ENCODE measurements at places on chromosomes 1 and 21.

DNA sequence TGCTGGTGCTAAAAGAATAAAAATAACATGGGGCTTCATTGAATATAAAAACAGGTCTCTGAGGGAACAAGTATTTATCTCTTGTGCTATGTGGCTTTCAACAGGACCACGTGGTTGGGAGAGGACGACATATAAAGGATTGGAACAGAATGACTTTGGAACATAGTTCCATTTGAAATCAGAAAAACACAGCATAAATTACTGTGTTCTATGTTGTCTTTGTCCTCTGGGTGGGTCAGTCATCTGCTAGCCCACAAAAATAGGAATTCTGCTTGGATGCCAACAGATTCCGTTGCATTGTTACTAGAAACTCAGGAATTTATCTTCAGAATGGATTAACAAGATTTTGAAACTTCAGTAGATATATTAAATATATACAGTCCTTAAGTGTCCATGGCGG, 5.9 kb downstream of the CEP85 start:
- DNase-seq: no peak

DNA sequence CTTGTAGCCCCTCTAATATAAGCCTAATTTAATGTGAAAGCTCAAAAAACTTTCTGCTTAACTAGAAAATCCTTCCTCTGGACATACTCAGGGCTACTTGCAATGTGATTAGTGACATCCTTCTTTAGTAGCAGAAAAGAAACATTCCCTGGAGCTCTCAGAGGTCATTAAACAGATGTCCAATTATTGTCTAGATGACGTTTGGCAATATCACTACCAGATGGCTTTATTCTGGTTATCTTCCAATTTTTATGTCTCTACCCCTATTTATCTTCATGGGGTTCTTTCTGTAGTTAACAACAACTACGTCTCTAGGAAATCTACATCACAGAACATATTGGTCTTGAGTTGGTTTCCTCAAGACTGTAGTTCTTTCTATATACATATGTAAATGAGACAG, 44.2 kb downstream of the CTH start:
- no peak for DNase-seq

- DNase-seq: peak; percentile 64
These were observed 3.2 kb upstream of the RXFP4 start for GRCh38 chr1:155938220-155938627.

DNA sequence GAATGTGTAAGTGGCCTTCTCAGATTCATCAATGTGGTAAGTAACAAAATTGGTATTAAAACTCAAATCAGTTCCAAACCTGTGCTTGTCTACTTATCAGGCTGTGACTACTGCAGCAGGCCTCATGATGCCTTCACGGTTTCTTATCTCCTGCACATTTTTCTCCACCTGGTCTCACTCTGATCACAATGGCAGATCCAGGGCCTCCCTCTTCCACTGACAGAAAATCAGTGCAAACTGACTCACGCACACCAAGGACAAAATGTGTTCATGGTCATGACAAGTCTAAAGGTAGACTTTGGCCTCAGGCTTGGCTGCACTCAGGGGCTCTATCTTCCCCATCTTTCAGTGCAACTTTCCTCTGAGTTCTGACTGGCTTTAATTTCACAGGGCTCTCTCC, 56.7 kb upstream of the ATP1A1 start:
- DNase-seq: no peak

DNA sequence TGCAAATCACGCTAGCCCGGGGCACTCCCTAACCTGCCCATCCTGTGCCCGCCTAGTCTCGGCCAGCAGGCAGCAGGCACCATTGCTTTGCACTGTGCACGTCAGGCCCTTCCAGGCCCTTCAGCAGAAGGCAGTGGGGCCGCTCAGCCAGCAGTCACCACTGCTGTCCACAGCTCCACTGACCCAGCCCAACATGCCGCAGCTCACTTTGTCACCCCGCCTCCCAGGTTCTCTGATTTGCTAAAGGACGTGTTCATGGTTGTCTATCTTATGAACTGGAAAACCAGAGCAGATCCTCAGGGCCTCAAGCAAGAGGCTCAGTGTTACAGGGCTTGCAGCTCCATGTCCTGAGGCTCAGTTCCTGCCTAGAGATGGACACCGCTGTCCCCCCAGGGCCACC, 14.2 kb upstream of the SPOCD1 start:
- DNase-seq: no peak

DNA sequence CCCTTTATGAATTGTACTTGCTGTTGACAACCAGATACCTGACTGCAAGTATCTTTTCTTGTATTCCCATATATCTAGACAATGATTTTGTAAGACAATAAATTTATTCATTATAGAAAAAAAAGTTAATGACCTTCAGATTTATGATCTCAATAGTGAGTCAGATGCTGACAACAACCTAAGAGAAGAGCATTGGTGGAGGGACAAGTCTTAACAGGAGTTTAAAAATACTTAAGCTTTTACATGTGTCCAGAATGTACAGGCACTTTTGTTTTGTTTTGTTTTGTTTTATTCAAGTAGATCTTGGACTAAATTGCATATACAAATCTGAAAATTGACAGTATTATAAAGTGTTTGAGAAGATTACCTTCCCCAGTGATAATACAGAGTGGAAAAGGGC, 1544.6 kb upstream of the B3GALT2 start:
- DNase-seq: peak; percentile 26

GRCh38 chr1:190168116-190168892, 309.4 kb downstream of the BRINP3 start:
- peak; percentile 51 for DNase-seq

GRCh38 chr1:220249522-220249921, 22.7 kb downstream of the RAB3GAP2 start:
- no peak for DNase-seq

- no peak for DNase-seq
These were observed 125.4 kb downstream of the FOXD2 start for GRCh38 chr1:47563201-47563600.

- DNase-seq: no peak
These were observed 4.6 kb downstream of the NENF start for GRCh38 chr1:212437179-212437798.

GRCh38 chr21:42248783-42249597, 30.1 kb downstream of the ABCG1 start:
- no peak for DNase-seq

DNA sequence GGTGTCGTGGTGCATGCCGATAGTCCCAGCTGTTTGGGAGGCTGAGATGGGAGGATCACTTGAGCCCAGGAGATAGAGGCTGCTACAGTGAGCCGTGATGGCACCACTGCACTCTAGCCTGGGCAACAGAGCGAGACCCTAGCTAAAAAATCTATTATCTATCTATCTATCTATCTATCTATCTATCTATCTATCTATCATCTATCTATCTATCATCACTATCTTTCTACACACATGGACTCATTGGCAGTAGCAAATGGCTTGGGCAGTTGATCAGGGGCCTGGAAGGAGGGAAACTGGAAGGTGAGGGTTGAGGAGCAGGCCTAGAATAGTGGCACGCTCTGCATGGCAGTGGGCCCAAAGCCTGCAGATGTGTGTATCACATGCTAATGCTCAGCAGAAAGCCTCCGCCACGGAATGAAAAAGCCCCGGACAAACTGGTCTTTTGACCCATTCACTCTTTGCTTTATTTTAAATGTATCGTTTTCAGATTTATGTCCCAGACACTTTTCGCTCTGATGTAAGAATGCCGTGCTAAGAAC, 7.3 kb upstream of the HUNK start:
- DNase-seq: no peak

DNA sequence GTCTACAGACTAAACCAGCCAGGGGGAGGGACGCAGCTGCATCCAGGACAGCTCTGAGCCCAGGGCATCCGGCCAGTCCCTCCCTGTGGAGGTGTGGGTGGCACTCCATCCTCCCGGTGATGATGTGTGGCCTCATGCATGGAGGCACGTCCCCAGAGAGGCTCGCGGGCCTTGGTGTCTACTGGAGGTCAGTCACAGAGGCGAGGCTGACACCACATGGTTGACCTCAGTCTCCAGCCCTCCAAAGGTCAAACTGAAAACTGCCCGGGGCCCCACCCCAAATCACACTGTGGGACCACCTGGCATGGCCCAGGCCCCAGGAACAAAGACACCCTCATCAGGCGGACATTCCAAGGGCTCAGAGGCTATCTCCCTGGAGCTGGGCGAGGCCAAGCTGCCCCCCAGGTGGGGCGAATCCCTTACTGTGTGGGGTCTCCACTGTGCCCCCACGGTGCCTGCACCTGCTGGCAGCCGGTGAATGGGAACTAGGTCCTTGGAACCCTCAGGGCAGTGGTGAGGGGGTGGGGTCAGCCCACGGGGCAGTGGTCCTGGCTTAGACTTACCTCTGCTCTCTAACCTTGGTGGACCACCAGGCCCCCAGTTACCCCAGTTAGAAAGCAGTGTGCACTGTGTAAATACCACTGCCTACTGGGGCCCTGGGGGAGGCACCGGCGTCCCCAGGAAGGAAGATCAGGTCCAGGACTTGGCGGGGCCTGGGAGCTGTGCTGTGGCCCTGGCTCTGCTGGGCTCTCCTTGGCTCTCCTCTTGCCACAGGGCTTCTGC, 49.1 kb downstream of the TRPM2 start:
- DNase-seq: no peak

GRCh38 chr1:218943371-218943770, 230.3 kb upstream of the LYPLAL1 start:
- no peak for DNase-seq

DNA sequence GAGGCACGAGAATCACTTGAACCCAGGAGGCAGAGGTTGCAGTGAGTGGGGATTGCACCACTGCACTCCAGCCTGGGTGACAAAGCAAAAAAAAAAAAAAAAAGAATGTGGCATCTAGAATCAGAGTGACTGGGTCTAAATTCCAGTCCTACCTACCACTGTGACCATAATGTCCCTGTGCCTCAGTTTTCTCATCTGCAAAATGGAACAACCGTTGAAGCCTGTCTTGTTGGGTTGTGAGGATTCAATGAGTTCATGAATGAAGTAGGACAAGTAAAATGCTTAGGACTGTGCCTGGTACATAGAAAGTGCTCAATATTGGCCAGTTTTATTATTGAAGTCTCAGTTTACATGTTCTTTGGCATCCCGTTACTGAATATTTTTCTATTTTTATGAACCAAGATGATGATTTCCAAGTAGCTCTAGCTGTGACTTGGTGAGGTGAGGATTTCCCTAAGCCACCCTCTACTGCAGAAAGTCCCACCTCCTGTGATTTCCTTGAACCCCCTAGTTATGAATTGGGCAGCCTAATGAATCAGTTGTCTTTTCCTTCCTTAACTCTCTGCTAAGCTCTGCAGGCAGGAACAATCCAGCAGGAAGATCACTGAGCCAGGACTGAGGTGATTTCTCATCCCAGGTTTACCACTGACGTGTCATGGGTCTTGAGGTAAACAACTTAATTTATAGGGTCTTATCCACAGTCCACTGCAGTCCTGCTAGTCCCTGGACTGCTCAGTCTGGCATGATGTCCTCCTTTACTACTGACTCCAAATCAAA, 18.9 kb upstream of the MEAF6 start:
- DNase-seq: no peak

GRCh38 chr21:32386195-32386870, 6.5 kb downstream of the URB1 start:
- peak; percentile 55 for DNase-seq

GRCh38 chr1:64246294-64246917, 43.0 kb downstream of the UBE2U start:
- DNase-seq: peak; percentile 57

- DNase-seq: no peak
These were observed 229.3 kb upstream of the PTBP2 start for GRCh38 chr1:96492236-96492635.

- DNase-seq: peak; percentile 43
These were observed 90.6 kb downstream of the SGIP1 start for GRCh38 chr1:66624412-66625060.

DNA sequence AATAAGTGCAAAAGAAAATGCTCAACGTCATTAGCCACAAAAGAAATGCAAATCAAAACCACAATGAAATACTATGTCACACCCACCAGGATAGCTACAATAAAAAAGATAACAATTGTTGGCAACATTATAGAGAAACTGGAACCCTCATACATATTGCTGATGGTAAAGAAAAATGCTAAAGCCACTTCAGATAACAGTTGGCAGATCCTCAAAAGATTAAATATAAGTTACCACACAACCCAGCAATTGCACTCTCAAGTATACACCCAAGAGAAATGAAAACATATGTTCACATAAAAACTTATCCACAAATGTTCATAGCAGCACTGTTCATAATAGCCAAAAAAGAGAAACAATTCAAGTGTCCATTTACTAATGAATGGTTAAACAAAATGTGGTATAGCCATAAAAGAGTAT, 20.7 kb downstream of the TRIM33 start:
- no peak for DNase-seq

GRCh38 chr1:2391931-2392509, 379 bp downstream of the RER1 start:
- no peak for DNase-seq

- no peak for DNase-seq
These were observed 25.3 kb upstream of the ZNF697 start for GRCh38 chr1:119673171-119673940.

DNA sequence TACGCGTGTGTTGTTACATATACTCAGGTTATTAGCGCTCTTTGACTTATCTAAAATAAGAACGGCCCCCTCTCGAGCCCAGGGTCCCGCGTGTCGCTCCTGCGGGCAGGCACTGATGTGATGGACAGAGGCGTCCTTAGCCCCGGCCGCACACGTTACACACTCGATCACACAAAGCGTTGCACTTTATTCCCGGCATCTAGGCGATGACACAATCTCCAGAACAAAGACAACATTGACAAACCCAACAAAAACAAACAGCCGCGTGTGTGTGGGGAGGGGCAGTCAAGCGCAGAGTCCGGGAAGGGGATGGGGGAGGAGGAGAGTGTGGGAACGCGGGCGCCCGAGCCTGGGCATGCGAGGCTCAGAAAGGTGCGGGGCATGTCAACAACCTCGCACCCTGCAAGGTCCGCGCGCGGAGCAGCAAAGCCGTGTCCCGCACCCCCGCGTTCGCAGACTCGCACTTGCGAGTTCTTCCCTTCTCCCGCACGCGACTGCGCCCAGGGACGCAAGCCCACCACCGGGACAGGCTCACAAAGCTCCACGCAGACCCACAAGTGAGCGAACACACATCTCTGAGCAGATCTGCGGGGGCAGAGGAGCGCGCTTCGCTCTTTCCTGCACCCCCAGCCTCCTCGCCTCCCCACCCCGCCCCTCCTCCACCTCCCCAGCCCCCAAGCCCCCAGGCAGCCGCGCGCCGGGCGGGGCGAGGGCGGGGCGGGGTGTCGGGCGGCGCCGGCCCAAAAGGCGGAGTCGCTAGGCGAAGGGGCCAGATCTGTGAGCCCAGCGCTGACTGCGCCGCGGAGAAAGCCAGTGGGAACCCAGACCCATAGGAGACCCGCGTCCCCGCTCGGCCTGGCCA, at the start of gene EFNA1:
TSS of gene EFNA1 (plus strand) at position 772 of the 862 bp plus-strand sequence. CDS start 102 bp downstream, outside the sequence.
- DNase-seq: no peak

DNA sequence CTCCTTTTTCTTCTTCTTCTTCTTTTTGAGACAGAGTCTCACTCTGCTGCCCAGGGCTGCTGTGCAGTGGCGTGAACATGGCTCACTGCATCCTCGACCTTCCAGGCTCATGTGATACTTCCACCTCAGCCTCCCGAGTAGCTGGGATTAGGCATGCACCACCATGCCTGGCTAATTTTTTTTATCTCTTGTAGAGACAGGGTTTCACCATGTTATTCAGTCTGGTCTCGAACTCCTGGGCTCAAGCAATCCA, 13.0 kb upstream of the PADI1 start:
- DNase-seq: no peak

- no peak for DNase-seq
These were observed 4.2 kb downstream of the RCAN3 start for GRCh38 chr1:24506691-24507381.
